Cardiac muscle cell (in vitro differentiated cells and primary cell): ENCODE measurements at places on chromosomes 2 and 18. TPM values are rescaled to one million over a fixed set of nuclear protein-coding genes. Genes with fewer than 3 reads are reported as not detected.

DNA sequence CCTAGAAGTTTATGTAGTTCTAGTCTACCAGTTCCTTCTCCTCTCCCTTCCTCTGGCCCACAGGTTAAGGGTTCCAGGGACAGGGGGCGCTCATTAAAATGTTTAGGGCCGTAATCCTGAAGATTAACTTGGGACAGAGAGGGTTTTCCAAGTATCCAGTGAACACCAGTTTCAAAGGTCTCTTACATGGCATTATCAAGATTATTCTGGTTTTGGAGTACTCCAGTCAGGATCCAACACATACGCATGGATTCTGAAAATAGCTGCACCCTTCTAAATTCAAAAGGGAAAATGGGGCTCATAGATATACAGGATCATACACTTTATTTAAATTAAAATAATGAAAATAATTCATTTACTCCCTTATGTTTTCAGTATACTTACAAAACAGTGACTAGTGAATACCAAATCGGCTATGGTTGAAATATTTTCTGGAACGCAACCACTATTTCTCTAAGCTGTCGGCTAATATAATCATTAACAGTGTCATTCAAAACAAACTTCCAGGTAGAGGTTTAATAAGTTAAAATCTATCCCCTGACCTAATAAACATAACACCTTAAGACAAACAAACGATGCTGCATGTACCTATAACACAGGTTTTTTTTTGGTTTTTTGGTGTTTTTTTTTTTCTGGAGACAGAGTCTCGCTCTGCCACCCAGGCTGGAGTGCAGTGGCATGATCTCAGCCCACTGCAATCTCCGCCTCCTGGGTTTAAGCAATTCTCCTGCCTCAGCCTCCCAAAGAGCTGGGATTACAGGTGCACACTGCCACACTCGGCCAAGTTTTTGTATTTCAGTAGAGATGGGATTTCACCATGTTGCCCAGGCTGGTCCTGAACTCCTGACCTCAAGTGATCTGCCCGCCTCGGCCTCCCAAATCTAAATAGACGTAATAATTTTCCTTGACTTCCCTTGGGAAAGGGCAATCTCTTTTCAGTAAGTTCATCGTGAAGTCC, 44.7 kb downstream of the MGAT4A start:
- no peak for DNase-seq
- H3K36me3 ChIP-seq: no peaks in the 10 kb centered on the region
- no peaks in the 10 kb centered on the region for H3K27me3 ChIP-seq
- no peak overlapping the region for H3K27ac ChIP-seq
- no peak overlapping the region for H3K4me3 ChIP-seq

DNA sequence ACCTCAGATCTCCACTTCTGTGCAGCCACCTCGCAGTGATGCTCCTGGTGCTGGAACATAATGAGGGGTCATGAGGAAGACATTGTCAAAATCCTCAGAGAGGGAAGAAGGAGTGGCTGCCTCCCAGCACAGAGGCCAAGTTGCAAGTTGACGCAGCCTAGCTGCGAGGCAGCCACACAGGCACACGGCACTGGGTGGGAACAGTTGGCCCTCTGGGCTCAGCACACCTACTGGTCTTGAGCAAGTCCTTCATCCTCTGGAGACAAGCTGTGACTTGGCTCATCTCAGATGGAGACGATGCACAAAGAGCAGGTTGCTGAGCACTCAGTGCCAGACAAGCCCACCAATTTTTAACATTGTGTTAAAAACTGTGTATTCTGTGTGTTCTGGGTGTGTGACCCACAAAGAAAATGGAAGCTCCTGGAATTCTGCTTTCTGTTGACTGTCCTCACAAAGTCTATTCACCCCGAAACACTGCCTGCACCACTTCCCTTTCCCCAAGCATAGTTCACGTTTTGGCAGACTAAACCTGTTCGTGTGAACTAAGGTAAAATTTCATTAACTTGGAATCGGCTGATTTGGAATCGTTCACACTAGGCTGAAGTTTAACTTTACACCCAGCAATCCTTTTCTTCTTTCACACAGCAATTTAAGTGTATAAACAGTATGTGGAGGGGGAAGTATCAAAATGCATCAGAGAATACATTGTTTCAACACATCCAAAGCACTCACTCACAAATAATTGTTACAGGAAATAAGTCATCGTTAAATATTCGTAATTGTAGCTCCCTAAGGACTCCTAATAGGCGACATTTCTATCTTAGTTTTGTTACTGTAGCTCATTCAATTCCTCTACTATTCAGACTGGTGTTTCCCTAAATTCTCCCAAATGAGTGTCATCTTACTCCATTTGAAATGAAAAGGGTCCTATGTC, 266.6 kb upstream of the ID2 start:
- H3K27ac ChIP-seq: no peak overlapping the region
- no peaks in the 10 kb centered on the region for H3K27me3 ChIP-seq
- peaks cover 12% of the 10 kb centered on the region for H3K4me1 ChIP-seq
- no peak for DNase-seq

GRCh38 chr2:208097801-208098200, 26.5 kb downstream of the CRYGD start:
- no peaks in the 10 kb centered on the region for H3K27me3 ChIP-seq
- no peaks in the 10 kb centered on the region for H3K36me3 ChIP-seq
- H3K4me3 ChIP-seq: no peak overlapping the region
- no peak for DNase-seq
- no peak overlapping the region for H3K27ac ChIP-seq

The TEKT4 gene
- not detected in 2 replicates for total RNA-seq

DNA sequence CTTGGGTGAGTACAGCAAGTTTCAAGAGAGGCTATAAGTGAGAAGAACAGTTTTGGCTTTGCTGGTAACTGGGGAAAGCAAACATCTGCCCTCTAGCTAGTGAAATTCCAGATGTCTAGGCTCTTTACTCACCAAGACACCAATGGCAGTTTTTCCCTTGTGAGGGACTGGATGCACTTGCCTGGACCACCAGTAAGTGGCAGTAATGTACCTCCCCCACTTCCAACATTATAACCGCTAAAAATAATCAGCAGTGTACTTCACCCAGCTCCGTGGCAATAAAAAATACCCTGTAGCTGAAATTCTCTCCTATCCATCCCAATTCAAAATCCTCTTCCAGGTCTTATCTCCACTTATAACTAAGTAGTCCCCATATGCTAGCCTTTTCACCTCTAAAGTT, 383.9 kb downstream of the ARHGAP15 start:
- no peaks in the 10 kb centered on the region for H3K4me1 ChIP-seq
- H3K27ac ChIP-seq: no peak overlapping the region
- DNase-seq: peak; percentile 53
- H3K36me3 ChIP-seq: no peaks in the 10 kb centered on the region
- H3K27me3 ChIP-seq: no peaks in the 10 kb centered on the region

- H3K4me3 ChIP-seq: no peak overlapping the region
- H3K27ac ChIP-seq: no peak overlapping the region
- H3K27me3 ChIP-seq: no peaks in the 10 kb centered on the region
- H3K4me1 ChIP-seq: no peaks in the 10 kb centered on the region
Observed at GRCh38 chr18:51559902-51560287, 362.4 kb upstream of the MEX3C start.

- peaks cover 5% of the 10 kb centered on the region for H3K4me1 ChIP-seq
- no peak overlapping the region for H3K27ac ChIP-seq
- H3K4me3 ChIP-seq: no peak overlapping the region
- no peak for DNase-seq
- no peaks in the 10 kb centered on the region for H3K27me3 ChIP-seq
- H3K36me3 ChIP-seq: no peaks in the 10 kb centered on the region
Observed at GRCh38 chr2:227194219-227194618, 29.8 kb downstream of the COL4A3 start.

The TLK1 gene
- 12.8 and 29.2 TPM in 2 replicates for total RNA-seq

The EPB41L3 gene
- total RNA-seq: 466 and 886 TPM in 2 replicates

GRCh38 chr2:202016579-202017227, 17.0 kb upstream of the FZD7 start:
- H3K27me3 ChIP-seq: peaks cover 59% of the 10 kb centered on the region
- no peak overlapping the region for H3K4me3 ChIP-seq
- H3K36me3 ChIP-seq: no peaks in the 10 kb centered on the region
- H3K4me1 ChIP-seq: no peaks in the 10 kb centered on the region
